ENCODE measurements at places on chromosomes 5 and 9.

DNA sequence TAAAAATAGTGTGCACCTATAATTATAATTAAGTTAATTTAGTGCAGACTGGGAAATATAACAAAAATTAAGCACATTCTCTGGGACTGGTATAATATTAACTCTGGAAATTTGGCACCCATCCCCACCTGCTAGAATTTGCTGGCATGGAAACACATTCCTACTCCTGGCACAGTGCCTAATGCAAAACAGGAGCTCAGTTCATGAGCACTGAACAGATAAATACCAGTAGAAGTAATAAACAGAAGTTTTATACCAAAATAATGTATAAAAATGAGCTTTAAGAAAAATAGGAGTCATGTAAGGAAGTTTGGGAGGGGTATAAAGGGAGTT, 23.7 kb upstream of the NPR3 start:
- no peaks in the 10 kb centered on the region for H3K27me3 ChIP-seq
- DNase-seq: no peak

DNA sequence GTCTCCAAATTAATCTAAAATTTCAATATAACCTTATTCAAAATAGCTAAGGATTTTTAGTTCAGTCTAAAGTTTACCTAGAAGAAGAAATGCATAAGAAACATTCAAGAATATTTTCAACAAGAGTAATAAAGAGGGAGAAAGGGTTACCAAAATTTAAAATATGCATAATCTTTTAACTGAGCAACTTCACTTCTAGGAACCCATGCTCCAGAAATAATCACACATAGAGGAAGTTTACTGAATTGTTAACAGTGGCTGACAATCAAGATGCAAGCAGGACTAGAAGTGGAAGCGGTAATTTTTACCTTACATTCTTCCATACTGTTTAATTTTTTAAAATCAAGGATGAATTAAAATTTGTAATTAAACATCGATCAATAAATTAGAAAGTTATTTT, 1.9 kb downstream of the PJA2 start:
- H3K27ac ChIP-seq: no peak overlapping the region
- H3K36me3 ChIP-seq: peaks cover 15% of the 10 kb centered on the region
- H3K4me3 ChIP-seq: peak overlapping the region; percentile 95
- DNase-seq: no peak

DNA sequence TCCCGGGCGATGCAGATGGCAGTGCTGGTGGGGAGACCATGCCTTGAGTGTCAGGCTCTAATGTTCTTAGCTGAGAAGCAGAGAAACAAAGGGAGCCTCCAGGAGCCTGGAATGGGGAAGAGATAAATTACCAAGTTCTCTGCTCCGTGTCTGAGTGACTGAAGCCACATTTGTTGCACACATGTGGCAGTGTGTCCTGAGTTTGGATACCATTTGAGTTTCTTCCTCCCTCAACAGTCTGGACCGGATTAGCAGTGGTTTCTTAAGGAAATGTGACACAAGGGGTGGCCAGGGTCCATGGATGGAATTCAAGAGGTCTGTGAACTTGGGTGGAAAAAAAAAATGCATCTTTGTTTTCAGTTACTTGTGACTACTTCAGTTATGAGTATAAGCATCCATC, 50.7 kb upstream of the GARNL3 start:
- no peaks in the 10 kb centered on the region for H3K36me3 ChIP-seq
- peaks cover 56% of the 10 kb centered on the region for H3K27me3 ChIP-seq
- peaks cover 4% of the 10 kb centered on the region for H3K4me1 ChIP-seq
- H3K27ac ChIP-seq: no peak overlapping the region
- no peak overlapping the region for H3K4me3 ChIP-seq

GRCh38 chr5:100777680-100778300, 125.3 kb downstream of the ST8SIA4 start:
- peak; percentile 81 for DNase-seq
- no peaks in the 10 kb centered on the region for H3K36me3 ChIP-seq

- peaks cover 2% of the 10 kb centered on the region for H3K4me1 ChIP-seq
- no peaks in the 10 kb centered on the region for H3K27me3 ChIP-seq
- H3K27ac ChIP-seq: no peak overlapping the region
- H3K4me3 ChIP-seq: no peak overlapping the region
- DNase-seq: peak; percentile 99
- no peaks in the 10 kb centered on the region for H3K36me3 ChIP-seq
These were observed 166.3 kb downstream of the DOCK2 start for GRCh38 chr5:169803077-169803981.

DNA sequence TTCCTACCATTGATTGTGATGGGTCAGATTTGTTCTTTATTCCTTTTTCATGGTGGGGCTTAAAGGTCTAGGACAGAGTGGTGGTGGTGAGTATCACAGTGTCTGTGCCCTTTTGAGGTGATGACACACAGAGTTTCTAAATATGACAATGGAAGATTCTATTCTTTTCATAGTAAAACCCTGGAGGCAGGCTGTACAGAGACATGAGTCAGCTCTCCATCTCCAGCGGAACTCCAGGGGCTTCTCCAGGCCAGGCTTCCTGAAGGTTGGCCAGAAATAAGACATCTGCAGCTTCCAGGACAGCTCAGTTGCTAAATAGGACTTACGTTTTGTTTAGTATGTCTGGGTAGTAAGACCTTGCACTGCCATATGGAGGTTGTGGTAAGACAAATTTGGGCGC, 229.5 kb downstream of the CD180 start:
- no peak overlapping the region for H3K4me3 ChIP-seq
- H3K27me3 ChIP-seq: no peaks in the 10 kb centered on the region
- H3K36me3 ChIP-seq: no peaks in the 10 kb centered on the region
- no peak overlapping the region for H3K27ac ChIP-seq
- DNase-seq: peak; percentile 81

GRCh38 chr9:13110766-13111417, 168.6 kb downstream of the MPDZ start:
- peaks cover 3% of the 10 kb centered on the region for H3K36me3 ChIP-seq
- no peak overlapping the region for H3K27ac ChIP-seq
- DNase-seq: no peak
- H3K27me3 ChIP-seq: no peaks in the 10 kb centered on the region
- no peak overlapping the region for H3K4me3 ChIP-seq

GRCh38 chr9:33124751-33125381, 42.3 kb downstream of the B4GALT1 start:
- H3K4me1 ChIP-seq: peaks cover 22% of the 10 kb centered on the region
- DNase-seq: no peak
- H3K36me3 ChIP-seq: peaks cover 47% of the 10 kb centered on the region
- no peak overlapping the region for H3K27ac ChIP-seq
- no peak overlapping the region for H3K4me3 ChIP-seq
- no peaks in the 10 kb centered on the region for H3K27me3 ChIP-seq

- H3K4me1 ChIP-seq: no peaks in the 10 kb centered on the region
- no peaks in the 10 kb centered on the region for H3K27me3 ChIP-seq
- H3K27ac ChIP-seq: no peak overlapping the region
- DNase-seq: no peak
- peak overlapping the region; percentile 34 for H3K4me3 ChIP-seq
- no peaks in the 10 kb centered on the region for H3K36me3 ChIP-seq
These were observed 59.3 kb downstream of the SVEP1 start for GRCh38 chr9:110520120-110520701.

GRCh38 chr9:128206484-128206883, 3.3 kb downstream of the DNM1 start:
- no peak for DNase-seq
- no peak overlapping the region for H3K27ac ChIP-seq
- H3K4me1 ChIP-seq: peaks cover 54% of the 10 kb centered on the region

DNA sequence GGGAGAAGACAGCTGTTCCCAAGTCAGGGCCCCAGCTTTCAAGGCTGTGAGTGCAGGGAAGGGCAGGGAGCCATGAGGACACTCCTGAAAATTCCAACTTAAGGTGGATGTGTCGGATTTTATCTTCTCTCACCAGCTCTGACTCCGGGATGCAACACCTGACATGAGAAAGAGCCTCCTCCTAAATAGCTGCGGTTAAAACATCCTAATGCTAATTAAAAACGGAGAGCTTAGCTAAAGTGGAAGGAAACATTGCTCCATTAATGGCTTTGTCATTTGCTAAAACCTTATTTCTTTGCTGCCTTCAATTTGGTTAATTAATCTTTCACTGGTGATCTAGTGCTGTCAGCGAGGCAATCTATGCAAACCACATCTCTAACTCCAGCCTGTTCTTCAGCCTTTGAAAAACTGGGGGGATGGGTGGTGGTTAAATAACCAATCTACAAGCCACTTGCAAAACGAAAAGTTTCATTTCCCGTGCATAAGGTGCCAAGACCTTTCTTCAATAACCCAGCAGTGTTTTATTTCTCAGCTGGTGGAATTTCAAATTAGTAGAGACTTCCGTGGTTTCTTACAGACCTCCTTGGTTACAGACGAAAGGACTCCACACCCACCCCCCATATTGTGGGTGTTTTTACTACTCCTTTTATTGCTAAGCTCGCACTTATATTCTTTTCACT, 379.6 kb downstream of the MLLT3 start:
- H3K4me3 ChIP-seq: no peak overlapping the region
- H3K27me3 ChIP-seq: peaks cover 6% of the 10 kb centered on the region
- no peaks in the 10 kb centered on the region for H3K4me1 ChIP-seq
- no peak overlapping the region for H3K27ac ChIP-seq
